IPS DF 19.7 (cell line): ENCODE measurements at places on chromosomes 4 and X.

DNA sequence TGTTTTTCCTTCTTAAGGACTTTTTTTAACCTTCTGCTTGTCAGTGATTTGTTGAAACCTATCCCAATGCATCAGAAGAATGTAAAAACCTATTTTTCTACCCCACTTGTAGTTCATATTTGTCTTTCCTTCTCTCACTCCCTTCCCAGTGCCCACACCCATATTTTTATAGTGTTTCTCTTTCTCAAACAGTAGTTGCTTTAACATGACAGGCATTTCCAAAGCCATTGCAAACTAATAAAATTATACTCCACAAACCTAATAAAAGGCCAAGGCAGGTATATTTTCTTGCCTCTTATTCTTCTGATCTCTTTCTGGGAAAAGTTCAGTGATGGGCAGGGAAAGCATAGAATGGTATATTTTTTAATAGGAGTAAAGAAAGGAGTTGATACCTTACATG lies 35.7 kb upstream of the FHDC1 start:
- DNase-seq: no peak

DNA sequence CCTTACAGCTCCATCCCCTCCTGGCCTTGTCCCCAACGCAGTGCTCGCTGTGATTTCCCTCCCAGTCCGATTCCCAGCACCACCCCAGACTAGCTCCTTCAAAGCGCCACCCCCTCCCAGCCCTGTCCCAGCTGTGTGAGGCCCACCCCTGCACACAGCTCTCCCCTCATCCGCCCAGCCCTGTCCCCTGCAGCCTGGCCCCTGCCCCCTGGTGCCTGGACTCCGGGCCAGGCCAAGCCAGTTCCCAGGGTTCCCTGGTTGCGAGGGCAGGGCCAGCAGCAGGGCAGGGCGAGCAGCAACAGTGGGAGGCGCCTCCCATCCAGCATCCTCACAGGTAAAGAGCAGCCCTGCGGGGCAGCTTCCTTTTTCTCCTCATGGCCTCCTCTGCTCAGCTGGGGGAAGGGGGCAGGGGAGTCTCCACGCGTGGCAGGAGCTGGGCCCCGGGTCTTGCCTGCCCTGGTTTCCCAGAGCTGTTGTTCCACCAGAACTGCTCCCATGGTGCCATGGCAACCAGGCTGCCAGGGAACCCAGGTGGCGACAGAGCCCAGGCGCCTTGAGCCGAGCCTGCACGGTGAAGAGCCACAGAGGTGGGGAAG lies 24.8 kb downstream of the IQSEC2 start:
- no peak for DNase-seq

DNA sequence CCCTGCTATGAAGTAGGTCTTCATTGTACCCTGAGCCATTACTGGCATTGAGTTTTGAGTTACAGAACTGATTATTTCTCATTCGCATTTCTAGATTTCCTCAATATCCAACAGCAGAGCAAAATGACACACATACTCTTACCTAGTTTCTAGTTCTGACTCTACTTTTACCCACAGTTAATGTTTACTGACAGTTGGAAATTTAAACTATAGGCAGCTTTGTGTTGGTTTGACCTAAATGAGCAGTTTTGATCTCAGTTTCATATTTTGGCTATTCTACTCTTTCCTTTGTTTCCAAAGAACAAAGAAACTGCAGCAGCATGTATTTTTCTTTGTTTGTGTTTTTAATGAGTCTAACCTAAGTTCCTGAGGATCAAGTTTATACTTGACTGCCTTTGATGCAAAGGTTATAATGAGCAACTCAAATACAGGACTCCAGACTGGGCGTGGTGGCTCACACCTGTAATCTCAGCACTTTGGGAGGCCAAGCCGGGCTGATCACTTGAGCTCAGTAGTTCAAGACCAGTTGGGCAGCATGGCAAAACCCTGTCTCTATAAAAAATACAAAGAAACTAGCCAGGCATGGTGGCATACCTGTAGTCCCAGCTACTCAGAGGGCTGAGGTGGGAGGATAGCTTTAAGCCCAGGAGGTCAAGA lies 30.4 kb downstream of the TXK start:
- no peak for DNase-seq

DNA sequence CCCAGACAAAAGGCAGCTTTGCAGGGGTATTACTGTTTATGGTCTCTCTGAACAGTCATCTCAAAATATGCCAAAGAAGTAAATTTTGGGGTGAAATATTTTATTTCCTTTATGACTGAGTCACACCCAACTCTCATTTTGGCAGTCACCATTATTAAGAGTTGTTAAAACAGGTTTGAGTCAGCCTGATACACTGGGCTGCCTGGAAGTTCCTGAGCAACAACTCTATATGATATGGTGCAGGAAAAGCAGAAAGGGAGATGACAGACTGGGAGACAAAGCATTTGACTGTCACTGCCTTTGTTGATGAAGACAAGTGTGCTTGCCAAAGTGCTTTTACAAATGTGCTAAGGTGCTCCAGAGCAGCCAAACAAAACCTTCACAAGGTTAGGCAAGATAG lies 1263.5 kb downstream of the PCDH7 start:
- DNase-seq: no peak

- DNase-seq: no peak
Observed at GRCh38 chr4:3438847-3439180, 3.0 kb upstream of the HGFAC start.

GRCh38 chrX:41337140-41337539 lies 3.2 kb downstream of the DDX3X start:
- no peak for DNase-seq

- no peak for DNase-seq
Observed at GRCh38 chrX:133405498-133406185, 9.6 kb downstream of the GPC4 start.

DNA sequence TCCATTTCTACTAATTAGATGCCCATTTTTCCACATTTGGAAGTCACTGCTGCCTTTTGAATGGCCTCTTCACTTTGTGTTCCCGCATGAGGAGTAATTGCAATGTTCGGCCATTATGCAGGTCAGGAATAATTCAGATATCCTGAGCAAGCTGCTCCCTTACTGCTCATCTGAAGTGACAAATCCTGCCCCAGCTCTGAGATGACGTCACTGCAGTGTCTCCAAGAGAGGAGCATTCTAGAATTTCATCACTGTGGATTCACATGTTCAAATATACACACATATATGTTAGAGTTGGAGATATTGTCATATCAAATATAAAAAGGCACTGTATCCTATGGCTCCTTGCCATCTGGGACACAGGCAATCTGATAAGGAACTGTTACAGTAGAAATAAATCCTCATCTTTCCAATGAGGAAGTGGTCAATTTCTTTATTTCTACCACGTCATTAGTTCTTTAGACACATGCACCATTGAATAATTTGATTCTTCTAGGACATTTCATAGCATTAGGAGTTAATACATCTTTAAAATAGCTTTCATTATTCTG lies 706.9 kb upstream of the TENM3 start:
- DNase-seq: no peak

DNA sequence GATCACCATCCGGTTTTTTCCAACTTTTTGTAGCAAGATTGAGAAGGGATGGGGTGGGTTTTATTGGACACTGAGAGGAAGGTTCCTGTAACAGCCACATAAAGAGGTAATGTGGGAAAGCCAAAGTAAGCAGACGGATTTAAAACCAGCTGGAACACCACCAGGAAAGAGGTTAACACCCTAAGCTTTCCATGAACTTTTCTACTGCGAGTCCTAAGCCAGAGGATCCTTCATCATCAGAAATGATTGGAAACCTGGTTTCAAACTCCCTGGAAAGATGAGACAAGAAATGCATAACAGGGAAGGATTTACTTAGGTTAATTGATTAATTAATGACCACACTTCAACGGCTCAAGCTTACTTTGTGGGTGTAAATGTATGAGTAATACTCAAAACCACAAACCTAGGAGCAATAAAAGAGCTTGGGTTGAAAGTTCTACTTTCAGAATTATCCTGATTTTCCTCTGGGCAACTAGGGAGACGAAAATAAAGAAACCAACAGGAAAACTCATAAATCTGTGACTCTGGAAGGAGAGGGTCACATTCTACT lies 91.5 kb downstream of the COX18 start:
- DNase-seq: no peak

- no peak for DNase-seq
Observed at GRCh38 chrX:113551919-113552318, 711.3 kb upstream of the AMOT start.

GRCh38 chr4:144174401-144175067 lies 34.0 kb upstream of the GYPA start:
- no peak for DNase-seq

GRCh38 chrX:56089376-56089775 lies 142.8 kb upstream of the KLF8 start:
- no peak for DNase-seq

DNA sequence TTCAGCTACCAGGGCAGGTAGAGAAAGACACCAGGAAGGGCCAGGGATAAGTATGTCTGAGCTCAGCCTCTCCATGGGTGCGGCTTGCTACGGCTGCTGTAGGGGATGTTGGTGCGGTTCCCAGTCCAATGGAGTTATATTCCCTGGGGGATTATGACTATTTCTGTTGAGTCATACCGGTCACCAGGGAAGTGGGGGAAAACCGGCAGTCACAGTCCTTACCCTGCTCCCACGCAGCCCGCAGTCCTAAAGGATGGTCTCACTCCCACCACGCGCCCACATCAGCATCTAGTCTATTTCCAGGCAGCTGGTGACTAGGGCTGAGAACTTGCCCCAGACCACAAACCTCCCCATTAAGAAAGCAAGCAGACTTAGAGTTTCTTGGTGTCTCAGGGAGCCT lies 191.6 kb downstream of the VEGFC start:
- no peak for DNase-seq

GRCh38 chr4:29326816-29327215 lies 1393.4 kb upstream of the PCDH7 start:
- DNase-seq: no peak

DNA sequence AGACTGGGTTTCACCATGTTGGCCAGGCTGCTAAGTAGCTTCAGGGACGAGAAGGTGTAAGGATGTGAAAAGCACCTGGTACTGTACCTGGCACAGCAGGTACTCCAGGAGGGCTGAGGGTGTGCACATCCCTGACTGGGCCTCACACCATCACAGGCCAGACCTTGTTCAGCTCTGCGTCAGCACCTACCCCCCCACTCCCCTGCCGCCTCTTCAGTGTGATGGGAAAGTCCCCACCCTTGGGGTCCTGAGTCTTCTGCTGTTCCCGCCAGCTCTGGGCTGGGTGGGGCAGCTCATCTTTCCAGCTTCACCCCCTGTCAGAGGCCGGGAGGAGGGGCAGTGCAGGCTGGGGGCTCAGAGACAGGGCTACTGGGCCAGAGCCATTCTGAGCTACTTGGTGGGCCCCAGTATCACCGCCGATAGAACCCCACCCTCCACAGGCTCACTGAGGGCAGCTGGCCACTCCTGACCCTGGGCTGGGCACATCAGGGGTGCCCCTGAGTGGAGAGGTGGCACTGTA lies 6.7 kb upstream of the SH3BP2 start:
- DNase-seq: no peak

GRCh38 chr4:107939307-107939706 lies 8.0 kb downstream of the CYP2U1 start:
- DNase-seq: no peak

- no peak for DNase-seq
Observed at GRCh38 chrX:48021026-48021900, 14.5 kb downstream of the SPACA5 start.

GRCh38 chr4:9962611-9963314 lies 58.5 kb downstream of the SLC2A9 start:
- no peak for DNase-seq

DNA sequence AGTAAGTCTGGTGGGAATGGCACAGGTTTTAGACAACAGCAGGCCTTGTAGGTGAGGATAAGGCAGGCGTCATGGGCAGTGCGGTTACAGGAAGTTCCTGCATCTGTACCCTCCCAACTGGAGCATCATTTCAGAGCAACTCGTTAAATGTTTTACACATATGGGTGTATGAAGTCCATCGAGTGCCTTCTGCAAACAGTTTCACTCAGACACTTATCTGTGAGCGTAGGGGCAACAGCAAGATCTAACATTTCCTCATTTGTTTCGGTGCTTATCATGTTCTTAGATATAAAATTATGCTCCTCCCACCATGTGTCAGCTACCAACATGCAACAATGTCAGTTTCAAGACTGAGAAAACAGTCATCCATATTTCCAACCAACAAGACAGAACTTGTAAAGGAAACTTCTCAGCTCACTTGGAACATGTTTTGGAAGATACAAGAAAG lies 69.9 kb downstream of the ELOVL6 start:
- no peak for DNase-seq

DNA sequence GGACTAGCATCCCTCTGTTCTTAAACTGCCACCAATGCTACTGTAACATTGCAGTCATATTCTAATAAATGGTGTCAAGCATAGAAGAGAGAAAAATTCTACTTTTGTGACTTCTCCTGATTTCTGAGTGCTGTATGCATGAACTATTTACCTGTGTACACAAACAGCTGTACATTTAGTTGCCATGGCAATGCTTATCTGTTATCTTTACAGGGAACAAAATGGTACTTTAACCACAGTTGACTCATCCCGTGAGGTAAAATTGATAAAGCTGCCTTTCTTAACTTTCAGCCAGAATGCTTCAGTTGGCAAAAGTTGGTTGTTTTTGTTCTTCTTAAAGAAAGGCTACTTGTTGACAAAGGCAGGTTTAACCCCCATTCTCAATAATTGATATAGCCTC lies 587.5 kb upstream of the MAGEB2 start:
- no peak for DNase-seq

GRCh38 chr4:22514001-22514400 lies 1.9 kb downstream of the ADGRA3 start:
- DNase-seq: no peak

DNA sequence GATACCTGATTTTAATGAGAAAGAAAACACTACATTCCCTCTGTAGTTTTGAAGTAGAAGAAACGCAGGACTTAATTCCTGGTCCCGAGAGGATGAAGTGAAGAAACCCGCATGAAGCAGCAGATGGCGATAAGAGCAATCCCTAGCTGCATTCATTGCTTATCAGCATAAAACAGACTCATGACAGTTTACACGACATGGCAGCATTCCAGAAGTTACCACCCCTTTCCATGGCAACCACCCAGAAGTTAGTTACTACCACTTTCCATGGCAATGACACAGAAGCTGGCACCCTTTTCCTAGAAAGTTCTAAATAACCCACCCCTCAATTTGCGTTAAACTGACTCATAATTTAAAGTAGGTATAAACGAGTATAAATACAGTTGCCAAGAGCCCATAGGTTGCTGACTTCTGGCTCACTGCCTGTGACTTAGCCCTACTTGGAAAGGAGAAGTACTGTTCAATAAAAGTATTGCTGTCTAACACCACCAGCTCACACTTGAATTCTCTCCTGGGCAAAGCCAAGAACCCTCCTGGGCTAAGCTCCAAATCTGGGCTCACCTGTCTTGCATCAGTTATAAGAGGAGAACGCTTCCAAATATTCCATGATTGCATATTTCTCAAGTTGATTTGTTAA lies 5.5 kb upstream of the XAGE2 start:
- peak; percentile 17 for DNase-seq

- DNase-seq: no peak
Observed at GRCh38 chrX:147679356-147680005, 232.2 kb upstream of the FMR1 start.

DNA sequence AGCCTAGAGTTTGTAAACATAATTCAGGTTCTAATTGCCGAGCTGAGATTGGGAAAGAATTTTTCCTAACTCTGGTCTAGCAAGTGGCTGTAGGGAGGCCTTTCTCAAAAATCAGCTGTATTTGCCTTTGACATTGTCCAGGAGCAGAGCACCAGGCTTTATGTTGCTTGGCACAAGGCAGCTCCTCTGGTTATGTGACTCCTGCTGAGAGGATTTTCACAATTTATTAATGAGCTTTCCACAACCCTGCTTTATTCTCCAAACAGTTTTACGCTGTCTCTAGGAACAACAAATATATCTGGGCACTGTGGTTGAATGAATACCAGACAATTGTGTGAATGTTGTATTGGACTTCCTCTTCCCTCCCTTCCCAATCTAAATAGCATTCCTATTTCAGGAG lies 14.9 kb downstream of the LSM6 start:
- DNase-seq: no peak
